ENCODE measurements at places on chromosomes 6 and 20.

GRCh38 chr6:87806635-87807034, 104.6 kb upstream of the AKIRIN2 start:
- DNase-seq: no peak

DNA sequence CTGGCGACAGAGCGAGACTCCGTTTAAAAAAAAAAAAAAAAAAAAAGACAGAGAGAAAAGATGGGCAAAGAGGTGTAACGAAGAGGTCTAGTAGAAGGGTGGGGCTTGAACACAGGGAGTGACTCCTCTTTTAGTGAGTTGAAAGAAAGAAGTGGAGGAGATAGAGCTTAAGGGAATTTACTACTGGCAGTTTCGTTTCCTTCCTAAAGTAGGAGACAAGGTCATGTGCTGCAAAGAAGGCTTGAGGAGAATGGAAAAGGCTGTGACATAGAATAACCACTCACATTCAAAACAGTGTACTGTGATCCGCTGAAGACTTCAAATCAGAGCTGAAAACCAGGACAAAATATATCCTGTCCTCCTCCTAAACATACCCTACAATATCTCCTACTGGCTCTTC, 63.8 kb upstream of the EIF2S2 start:
- DNase-seq: no peak

- DNase-seq: peak; percentile 94
These were observed 118.0 kb downstream of the HFE start for GRCh38 chr6:26205161-26205624.

GRCh38 chr20:59004493-59004762, 2.6 kb downstream of the CTSZ start:
- no peak for DNase-seq

- peak; percentile 11 for DNase-seq
These were observed 2.3 kb downstream of the KLHDC3 start for GRCh38 chr6:43016176-43016942.

DNA sequence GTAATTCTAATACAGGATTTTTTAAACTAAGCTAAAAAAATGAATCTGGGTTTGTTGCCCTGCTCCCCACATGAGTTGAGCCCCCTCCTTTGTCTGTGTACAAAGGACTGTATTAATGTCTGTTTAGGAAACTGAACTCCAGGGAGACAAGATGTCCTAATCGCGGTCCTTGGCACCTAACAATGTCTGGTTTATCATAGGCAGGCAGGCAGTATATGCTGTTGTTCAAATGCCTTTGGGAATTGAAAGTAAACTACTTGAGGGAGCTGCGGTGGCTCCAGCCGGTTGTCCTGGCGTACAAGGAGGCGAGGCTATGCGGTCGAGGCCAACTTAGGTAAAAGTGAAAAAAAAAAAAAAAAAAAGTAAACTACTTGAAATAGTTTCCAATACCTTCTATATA, 98.5 kb downstream of the TULP4 start:
- DNase-seq: no peak

DNA sequence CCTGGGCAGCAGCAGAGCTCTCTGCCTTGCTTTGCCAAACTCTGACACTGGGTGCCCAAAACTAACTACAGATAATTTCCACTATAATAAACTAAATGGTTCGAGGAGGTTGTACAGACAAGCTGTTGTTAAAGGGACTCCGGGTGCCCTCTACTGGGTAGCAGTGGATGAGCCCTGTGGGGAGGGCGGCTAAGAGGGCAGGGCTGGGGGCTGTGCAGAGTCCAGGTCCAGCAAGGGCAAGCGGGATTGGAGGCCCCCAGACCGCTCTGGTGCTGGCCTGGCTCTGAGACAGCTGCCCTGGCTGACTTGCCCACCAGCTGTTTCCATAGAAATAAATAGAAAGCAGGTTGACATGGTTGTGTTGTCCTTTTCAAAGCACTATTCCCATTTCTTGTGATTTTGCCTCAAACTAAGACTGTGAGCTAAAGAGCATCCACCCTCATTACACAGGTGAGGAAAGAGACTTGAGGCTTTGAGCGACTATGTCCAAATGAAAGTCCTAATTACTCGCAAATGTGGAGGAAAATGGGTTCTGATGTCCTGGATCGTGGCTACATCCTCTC, 167.6 kb upstream of the CST7 start:
- DNase-seq: peak; percentile 72

DNA sequence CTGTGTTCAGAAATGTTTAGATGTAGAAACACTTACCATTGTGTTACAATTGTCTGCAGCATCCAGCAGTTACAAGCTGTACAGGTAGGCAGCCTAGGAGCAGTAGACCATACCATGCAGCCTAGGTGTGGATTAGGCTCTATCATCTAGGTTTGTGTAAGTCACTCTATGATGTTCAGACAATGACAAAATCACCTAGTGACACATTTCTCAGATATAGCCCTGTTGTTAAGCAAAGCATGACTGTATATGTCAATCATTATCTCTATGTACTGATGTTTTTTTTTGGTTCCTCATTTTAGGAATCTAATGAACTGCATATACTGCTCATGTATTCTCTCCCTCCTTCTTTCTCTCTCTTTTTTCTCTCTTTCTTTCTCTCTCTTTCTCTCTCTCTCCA, 22.2 kb downstream of the CST8 start:
- no peak for DNase-seq

DNA sequence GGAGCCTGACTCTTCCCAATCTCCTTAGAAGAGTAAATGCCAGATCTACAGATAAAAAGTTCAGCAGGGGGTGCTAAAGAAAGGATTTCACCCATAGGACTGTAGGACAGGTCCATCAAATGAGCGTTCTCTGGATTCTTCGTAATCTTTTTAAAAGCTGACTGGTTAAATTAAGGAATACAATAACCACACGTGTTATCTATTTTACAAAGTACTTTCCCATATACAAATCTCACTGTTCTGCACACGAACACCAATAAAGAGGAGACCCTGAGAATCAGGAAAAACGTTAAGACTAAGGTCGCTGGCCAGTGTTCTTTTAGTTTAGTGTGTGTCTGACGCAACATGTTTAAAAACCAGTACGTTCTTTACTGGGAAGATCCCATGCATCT, 542 bp downstream of the TUBE1 start:
- DNase-seq: peak; percentile 67

DNA sequence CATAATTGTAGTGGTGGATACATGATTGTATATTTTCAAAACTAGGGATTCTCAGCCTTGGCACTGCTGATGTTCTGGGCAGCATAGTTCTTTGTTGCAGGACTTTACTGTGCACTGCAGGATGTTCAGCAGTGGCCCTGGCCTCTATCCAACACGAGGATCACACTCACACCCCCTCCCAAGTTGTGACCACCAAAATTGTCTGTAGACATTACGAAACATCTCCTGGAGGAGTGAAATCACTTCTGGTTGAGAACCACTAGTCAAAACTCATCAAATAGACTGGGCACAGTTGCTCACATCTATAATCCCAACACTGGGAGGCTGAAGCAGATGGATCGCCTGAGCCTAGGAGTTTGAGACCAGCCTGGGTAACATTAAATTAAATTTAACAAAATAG, 123.1 kb upstream of the CDYL start:
- DNase-seq: no peak

GRCh38 chr6:49713346-49713745, at the start of gene CRISP2:
Gene CRISP2 (minus strand): TSS chr6:49713543. CDS start chr6:49709196, 4,347 bp downstream.
- DNase-seq: no peak

- peak; percentile 53 for DNase-seq
These were observed 187.1 kb upstream of the TCF21 start for GRCh38 chr6:133701633-133702331.
